ENCODE measurements at places on chromosomes 6 and 20.

DNA sequence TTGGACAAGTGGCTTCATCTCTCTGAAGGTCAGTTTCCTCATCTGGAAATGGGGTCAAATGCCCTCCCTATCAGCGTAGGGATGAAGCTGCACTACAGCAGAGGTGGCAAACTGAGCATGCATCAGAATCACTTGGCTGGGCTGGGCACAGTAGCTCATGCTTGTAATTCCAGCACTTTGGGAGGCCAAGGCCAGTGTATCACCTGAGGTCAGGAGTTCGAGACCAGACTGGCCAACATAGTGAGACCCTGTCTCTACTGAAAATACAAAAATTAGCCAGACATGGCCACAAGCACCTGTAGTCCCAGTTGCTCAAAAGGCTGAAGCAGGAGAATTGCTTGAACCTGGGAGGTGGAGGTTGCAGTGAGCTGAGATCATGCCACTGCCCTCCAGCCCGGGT is 6.7 kb upstream of the MMP9 start:
- ATAC-seq = no peak

- no peak for ATAC-seq
Measured at GRCh38 chr20:63372971-63373885, 12.1 kb upstream of the CHRNA4 start.

GRCh38 chr20:24045621-24046318 is 57.2 kb upstream of the GGTLC1 start:
- no peak for ATAC-seq

DNA sequence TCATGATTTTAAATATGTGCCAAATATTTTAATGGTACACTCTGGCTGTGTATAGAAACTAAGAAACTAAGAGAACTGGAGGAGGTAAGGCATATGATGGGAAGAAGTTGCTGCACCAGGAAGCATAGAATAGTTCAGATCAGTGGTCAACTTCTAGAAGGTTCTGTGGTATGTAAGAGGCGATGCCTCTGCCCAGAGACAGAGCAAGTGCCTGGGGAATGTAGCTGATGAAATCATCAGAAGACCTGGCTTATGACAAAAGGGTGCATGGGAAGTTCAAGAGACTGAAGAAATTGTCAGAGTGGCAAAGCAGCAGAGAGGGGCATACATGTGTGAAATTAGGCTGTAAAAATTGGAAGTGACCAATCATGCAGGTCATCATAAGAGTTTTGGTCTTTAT is 580.8 kb downstream of the BMP2 start:
- ATAC-seq = no peak

GRCh38 chr6:36302227-36302976 is 32.5 kb downstream of the PNPLA1 start:
- ATAC-seq = peak; percentile 80

DNA sequence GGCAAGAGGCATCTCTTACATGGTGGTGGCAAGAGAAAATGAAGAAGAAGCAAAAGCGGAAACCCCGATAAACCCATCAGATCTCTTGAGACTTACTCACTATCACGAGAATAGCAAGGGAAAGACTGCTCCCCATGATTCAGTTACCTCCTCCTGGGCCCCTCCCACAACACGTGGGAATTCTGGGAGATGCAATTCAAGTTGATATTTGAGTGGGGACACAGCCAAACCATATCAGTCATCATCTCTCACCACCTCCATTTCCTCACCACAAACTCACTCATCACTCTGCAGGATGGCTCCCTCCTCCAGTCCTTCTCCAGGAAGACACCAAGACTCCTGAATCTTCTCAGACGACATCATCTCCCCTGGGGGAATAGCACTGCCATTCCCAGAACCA is 25.8 kb upstream of the SLC16A10 start:
- no peak for ATAC-seq

DNA sequence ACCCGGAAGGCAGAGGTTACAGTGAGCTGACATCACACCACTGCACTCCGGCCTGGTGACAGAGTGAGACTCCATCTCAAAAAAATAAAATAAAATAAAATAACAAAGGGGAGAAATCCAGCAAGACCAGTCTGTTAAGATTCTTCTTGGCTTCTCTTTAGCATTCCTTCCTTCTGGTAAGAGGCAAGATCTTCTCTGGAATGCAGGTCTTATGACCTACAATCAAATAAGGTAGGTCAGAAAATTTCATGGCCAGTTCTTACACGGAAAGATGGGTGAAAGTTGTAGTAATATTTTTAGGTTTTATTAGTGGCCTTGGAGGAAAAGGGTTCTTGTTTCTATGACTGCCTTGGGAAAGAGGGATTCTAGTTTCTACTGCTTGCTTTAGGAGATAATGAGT is 180.9 kb downstream of the FUT9 start:
- ATAC-seq = no peak

GRCh38 chr6:157047951-157048350 is 270.8 kb downstream of the ARID1B start:
- no peak for ATAC-seq

DNA sequence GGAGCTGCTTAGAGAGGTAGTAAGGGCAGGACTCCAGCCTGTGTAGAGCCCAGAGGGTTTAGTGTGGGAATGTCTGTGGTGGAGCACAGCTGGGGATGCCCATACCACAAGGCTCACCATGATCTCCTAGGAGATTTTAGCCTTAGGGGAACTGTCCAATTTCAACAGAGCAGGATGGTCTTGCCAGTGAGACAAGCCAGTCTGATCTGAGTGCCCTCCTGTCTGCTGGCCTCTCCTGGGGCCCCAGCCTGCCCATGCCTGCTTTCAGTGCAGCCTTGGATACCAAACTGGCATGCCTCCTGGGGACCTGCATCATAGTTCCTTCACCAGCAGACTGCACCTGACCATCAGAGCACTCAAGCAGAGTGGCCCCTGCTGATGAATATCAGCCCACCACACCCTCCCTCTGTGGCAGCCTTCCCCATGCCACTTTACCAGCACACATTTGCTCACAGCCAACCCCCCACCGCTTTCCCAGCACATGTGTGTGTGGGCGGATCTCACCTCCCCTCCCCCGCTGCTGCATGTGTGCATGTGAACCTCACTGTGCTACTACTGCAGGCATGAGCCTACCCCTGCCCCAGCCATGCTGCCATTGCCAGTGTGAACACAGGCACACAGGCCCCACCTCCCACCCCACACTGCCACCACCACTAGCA is 7.9 kb upstream of the TREM1 start:
- no peak for ATAC-seq

GRCh38 chr6:129546702-129547101 is 163.3 kb downstream of the ARHGAP18 start:
- no peak for ATAC-seq

DNA sequence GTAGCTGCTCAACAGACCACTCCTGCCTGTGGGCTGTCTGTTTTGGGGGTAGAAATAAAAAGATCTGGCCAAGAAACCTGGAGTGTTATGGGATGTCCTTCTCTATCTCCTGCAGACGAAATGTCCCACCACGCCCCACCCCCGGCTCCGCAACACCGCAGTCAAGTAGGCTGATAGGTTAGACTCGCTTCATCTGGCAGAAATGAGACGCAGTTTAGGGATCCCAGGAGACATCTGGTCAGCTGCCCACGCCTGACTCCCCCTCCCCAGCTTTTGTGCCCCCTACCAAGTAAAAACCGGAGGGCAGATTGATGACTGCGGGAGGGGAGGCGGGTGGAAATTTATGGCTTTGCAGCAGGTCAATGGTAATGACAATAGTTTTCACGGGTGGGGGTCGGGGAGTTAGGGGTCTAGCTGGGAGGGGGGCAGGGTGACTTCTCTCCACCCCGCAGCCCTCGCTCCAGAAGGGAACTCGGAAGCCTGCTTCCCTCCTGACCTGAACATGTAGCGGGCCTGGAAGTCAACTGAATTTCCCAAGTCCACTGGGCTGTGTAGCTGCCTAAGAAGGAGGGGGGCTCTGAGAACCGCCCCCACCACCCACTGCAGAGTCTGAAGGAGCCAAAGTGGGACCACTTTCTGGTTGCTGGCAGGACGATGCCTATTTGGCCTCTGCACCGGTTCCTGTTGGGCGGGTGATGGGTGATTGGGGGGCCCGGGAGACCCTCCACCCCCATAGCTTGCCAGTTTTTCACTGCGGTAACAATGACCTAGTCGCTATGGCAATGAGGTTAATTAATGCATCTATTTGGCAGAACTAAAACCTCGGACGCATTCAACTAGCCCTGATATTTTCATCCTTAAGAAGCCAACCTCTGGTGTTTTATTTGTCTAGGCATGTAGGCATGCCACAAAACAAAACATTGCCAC is 25.7 kb downstream of the PMEPA1 start:
- no peak for ATAC-seq

- no peak for ATAC-seq
Measured at GRCh38 chr6:9057937-9058336, 622.6 kb upstream of the SLC35B3 start.

GRCh38 chr20:4821590-4821989 is 99.9 kb downstream of the PRND start:
- no peak for ATAC-seq

GRCh38 chr6:32413427-32414047 is 6.6 kb upstream of the BTNL2 start:
- ATAC-seq = peak; percentile 65

DNA sequence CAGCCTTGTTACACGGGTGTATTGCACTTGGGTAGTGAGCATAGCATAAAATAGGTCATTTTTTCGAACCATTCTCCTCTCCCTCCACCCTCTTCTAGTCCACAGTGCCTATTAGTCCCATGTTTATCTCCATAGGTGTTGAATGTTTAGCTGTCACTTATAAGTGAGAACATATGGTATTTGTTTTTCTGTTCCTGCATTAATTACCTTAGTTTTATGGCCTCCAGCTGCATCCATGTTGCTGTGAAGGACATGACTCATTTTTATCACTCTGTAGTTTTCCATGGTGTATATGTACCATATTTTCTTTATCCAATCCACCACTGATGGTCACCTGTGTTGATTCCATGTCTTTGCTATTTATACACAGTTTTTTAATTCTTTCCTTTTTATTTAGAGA is 889.5 kb downstream of the EYS start:
- ATAC-seq = no peak

- ATAC-seq = no peak
Measured at GRCh38 chr20:3798908-3799248, 2.8 kb downstream of the CDC25B start.

DNA sequence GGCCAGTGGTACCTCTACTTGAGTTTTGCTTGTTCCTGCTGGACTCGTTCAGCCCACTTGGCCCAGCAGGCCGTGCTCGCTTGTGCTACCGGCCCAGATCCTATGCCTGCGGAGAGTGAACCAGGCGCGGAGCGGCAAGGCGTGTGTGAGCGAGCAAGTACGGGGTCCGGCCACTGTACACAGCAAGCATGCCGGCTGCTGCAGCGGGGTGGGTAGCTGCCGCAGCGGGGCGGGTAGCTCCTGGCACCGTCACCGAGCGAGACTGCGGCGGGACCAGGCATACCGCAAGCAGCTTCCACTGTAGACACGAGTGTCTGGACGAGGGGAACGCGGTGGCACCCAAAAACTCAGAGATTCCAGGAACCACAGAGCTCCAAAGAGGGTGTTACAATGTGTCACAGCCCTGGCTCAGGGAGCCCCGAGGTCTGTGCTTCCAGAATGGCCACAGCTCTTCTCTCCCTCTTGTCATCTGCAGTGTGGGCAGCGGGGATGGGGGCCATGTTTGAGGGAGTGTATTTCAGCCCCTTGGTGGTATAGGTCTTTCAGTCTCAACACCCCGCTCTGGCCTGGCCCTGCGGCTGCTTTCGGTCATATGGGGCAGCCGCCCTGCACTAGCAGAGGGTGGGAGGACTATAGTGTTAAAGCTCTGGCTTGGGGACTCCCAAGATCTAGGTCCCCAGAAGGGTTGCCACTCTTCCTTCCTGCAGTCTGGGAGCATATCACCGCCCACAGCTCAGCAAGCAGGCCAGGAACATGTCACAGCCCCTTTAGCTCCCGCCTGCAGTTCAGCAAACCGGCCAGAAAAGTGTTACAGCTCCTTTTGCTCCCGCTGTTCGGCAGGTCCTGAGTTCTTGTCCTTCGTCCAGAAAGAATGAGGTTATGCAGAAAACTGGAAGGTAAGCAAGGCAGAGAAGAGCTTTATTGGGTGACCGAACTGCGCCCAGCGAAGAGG is 6.1 kb upstream of the RWDD1 start:
- peak; percentile 39 for ATAC-seq

- no peak for ATAC-seq
Measured at GRCh38 chr20:18225632-18226031, 62.7 kb upstream of the ZNF133 start.

- ATAC-seq = no peak
Measured at GRCh38 chr20:48008850-48009515, 223.7 kb upstream of the SULF2 start.

DNA sequence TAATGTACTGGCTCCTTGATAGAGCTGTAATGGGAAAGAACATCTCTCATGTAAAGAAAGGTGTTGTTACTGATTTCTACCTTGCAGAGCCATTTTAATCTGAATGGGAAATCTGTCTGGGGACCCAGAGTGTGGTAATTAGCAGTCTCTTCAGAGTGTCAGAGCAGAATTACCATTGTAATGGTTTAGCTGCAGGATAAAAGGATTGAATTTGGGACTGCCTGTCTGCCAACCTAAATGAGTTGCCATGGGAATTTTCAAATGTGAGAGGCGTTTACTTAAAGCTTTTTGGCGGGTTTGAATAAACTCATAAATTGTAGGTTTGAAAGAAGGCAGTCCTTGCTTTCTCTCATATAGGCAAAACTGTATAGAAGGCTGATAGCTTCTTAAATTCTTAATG is 128.8 kb downstream of the QKI start:
- ATAC-seq = no peak

DNA sequence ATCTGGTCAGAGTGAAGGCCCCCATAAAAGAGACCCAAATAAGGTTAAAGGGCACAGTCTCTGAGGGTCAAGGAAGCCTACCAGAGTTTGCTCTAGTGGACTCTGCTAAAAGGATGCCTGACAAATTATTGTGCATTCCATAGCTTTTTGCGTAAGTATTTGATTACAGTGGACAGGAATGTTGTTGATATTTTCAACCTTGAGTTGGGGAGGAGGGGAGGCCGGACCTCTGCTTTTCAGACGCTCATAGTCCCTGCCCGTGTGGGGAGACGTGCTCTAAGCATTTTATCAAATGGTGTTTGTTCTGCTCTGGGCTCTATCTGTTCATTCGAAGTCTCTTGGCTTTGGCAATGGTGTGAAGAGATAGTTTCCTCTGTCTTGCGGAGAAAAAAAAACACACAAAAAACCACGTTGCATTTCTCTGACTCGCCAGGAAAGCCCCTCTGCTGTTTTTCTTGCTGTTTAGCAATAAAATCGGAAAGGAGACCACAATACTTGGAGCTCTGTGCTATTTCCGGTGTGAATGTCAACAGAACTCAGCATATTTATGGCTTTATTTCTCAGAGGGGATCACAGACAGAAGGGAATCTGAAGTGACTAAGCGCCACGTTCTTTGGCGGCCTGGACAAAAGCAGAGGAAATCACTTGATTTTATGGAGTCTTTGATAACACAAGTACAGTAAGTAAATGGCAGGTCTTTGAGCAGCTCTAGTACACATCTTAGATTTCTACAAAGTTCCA is 159.8 kb downstream of the ZFP64 start:
- no peak for ATAC-seq

Data from gastroesophageal sphincter (tissue), 4 donors.